ENCODE measurements at places on chromosomes 11 and 22.

DNA sequence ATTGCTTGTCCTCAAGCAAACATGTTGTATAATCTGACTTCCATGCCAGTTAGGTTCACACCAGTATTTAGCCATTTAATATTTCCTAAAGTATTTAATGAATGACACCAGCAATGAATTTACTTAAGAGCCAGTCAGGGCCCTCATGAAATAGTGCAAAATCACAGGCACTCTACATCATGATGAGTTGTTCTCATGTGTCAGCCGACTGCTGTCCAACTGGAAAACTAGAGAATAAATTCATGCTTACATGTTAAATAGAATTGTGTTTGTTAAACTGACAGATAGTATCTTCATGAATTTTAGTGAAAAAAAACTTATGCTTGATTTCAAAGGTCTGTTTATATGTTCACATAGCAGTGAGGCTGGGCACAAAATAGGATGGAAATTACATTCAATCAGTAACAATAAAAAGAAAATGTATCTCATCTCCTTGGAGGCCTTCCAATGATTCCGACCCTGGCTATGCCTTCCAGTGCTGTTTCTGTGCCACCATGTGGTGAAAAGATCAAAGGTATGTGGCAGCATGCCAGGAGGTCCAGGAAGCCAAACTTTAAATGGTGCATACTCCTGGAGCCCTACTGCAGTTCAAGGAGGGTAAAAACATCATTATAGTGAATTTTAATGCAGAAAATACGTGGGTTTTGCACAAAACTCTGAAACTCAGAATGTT is 45.2 kb downstream of the CTSC start:
- DNase-seq, result no peak

DNA sequence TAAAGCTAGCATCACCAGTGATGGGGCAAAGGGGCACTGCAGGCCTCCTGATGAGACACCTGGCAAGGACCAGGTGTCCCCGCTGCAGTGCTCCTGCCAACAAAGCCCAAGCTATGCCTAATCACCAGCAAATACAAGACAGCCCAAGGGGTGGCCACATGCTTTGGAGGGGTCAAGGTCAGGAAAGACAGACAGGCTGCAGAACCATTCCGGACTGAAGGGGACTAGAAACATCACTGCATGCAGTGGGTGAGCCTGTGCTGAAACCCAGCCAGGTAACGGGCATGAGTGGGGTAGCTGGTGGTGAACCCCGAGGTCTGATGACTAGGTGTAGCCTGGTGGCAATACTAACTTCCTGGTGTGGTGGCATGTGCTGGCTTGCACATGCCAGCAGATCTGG is 111.1 kb downstream of the MED15 start:
- no peak for DNase-seq

- no peak for DNase-seq
These were observed 849 bp upstream of the APOBEC3B start for GRCh38 chr22:38981005-38981991.

GRCh38 chr11:91528965-91529364 is 695.7 kb upstream of the FAT3 start:
- no peak for DNase-seq

- no peak for DNase-seq
These were observed 105.6 kb downstream of the RRAS2 start for GRCh38 chr11:14253421-14253820.

DNA sequence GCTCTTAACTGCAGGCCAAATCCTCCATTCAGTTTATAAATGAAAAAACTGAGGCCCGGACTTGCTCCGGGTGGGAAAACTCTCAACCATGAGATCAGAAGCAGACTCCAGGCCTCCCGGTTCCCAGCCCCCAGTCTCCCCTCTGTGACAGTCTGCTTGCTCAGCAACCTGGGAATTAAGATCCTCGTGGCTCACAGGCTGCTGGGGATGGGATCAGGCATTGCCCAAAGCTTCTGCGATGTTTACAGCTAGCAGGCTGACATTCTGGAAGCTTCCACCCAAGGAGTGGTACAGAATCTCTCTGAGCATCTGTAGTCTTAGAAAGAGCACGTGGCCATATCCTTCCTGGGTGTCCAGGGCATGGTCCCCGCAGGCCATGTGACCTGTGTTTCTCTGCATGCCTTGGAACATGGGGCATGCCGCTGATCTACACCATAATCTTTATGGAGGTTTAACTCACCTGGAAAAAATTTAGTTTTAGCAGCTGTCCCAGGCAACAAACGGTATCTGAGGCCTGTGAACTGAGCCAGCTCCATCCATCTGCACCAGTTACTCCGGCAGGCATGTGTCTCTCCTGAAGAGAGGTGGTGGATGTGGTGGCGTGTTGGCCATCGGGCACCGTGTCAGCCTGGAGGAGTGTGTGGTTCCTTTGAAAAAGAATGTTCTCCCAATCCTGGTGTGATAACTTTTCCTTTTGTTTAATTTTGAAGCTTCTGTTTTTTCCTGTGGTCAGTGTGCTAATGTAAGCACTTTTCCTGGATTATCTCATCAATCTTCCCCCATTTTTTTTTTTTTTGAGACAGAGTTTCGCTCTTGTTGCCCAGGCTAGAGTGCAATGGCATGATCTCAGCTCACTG is 7.9 kb downstream of the FBLN1 start:
- no peak for DNase-seq

GRCh38 chr11:76225122-76225611 is 18.9 kb upstream of the WNT11 start:
- DNase-seq, result no peak

GRCh38 chr11:76424891-76425290 is 19.9 kb upstream of the EMSY start:
- DNase-seq, result no peak

GRCh38 chr11:38411149-38411548 is 1813.1 kb upstream of the RAG2 start:
- no peak for DNase-seq

- DNase-seq, result no peak
These were observed 70.3 kb upstream of the WNT7B start for GRCh38 chr22:46047226-46047625.

GRCh38 chr11:108870373-108871020 is 205.6 kb downstream of the DDX10 start:
- DNase-seq, result no peak

- DNase-seq, result no peak
These were observed 99.5 kb downstream of the CASP12 start for GRCh38 chr11:104798789-104799188.

- no peak for DNase-seq
These were observed 20.0 kb upstream of the ZBTB16 start for GRCh38 chr11:114039551-114039950.

DNA sequence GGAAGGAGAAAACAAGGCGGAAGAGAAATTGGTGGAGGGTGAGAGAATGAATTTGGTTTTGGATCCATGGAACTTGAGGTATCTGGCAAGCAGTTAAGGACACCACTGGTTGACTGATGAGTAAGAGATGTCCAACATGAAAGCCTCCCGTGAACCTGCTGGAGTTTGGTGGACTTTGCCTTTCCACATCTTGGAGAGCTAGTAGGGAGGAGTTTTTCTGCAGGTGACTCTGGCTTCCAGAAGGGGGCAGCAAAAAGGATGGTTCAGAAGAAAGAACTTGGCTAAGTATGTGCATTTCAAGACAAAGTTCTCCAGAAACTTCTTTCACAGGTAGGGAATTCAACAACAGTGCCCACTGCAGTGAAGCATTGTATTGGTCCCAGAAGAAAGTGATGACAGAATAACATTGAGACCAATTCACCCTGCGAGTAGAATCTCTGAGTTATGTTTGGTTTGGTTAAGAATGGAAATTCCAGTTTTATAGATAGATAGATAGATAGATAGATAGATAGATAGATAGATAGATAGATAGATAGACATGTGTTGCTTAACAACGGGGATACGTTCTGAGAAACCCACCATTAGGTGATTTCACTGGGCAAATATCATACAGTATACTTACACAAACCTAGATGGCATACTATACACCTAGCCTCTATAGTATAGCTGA is 28.5 kb downstream of the DCDC1 start:
- peak; percentile 43 for DNase-seq

DNA sequence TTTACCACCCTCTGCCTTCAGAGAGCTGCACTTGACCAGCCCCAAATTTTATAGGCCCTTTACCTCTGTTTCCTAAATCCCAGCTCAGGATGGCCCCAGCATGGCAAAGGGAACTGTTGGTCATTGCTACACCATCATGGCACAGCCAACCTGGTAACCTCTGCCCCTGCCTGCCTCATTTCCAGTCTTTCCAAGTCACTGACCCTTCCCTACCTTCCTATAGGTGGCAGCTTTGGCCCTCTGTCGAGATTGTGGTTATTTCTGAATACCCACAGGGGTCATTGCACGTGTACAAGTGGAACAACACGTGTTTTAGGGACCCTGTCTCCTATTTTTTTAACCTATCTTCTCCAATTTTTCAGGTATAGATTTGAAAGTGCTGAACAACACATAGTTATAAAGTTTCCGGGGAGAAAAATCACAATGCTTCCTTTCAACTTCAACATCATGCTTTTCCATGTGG is 2.8 kb downstream of the GALNT18 start:
- peak; percentile 26 for DNase-seq

DNA sequence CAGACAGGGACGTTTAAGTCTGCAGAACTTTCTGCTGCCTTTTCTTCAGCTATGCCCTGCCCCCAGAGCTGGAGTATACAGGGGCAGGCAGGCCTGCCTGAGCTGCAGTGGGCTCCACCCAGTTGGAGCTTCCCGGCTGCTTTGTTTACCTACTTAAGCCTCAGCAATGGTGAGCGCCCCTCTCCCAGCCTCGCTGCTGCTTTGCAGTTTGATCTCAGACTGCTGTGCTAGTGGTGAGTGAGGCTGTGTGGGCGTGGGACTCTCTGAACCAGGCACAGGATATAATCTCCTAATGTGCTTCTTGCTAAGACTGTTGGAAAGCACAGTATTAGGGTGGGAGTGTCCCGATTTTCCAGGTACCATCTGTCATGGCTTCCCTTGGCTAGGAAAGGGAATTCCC is 38.5 kb downstream of the NELL1 start:
- DNase-seq, result no peak

DNA sequence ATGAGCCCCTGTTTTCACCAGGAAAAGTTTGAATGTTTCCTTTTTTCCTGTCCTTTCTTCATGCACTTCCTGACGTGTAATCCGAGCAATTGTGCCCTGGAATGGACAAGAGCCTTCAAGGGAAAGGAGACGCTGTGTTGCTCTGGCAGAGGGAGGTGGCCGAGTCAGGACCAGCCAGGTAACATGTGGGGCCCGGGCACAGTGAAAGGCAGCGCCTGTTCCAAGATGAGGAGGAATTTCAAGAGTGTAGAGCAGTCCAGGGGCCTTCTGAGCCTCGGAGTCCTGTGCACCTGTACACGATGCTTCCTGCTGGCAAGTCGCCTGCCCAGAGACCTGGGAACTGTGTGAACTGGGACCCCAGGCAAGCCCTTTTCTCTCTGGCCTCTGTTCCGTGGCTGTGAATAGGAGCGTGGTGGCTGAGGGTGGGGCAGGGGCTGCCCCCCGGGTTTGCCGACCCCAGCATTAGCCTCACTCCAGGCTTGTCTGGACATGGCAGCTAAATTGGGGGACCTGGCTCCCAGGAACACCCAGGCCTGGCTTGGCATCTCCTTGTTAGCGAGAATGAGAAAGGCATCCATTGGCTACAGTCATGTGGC is 92.0 kb downstream of the MYEOV start:
- DNase-seq, result no peak

- no peak for DNase-seq
These were observed 17.3 kb downstream of the PGM2L1 start for GRCh38 chr11:74380746-74381439.

GRCh38 chr11:67409781-67410368 is 5.6 kb upstream of the CARNS1 start:
- no peak for DNase-seq

GRCh38 chr22:32777987-32778386 is 23.5 kb upstream of the TIMP3 start:
- DNase-seq, result no peak

DNA sequence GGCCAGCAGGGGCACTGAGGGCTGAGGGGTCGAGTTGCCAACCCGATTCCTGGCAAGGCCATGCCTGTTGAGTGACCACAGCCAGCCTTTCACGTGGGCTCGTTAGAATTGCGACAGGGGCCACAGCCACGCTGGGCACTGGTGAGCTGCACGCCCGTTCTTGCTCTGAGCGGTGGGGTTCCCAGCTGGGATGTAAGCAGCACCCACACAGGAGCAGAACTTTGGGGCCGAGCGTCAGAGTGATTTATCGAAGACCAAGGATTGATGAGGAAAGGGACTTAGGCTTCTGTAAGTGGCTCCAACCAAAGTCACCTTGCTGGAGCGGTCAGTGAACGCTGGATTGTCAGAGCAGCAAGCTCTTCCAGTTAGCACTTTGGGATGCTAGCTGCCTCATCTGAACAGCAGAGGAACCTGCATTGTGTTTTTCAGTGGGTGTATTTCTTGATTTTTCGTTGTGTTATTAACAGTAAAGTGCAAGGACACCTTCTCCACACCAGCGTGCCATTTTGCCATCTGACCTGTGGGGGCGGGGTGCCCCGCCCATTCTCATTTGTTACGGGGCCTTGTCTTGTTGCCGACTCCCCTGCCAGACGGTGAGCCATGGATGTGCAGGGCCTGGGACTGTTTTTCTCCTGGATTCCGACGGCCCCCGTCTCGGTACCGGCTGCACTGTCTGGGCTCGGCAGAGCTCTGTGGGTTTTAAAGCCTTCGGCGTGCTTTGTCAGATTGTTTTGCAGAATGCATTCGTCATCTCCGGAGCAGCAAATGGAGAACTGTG is 202.5 kb downstream of the TBC1D22A start:
- no peak for DNase-seq

DNA sequence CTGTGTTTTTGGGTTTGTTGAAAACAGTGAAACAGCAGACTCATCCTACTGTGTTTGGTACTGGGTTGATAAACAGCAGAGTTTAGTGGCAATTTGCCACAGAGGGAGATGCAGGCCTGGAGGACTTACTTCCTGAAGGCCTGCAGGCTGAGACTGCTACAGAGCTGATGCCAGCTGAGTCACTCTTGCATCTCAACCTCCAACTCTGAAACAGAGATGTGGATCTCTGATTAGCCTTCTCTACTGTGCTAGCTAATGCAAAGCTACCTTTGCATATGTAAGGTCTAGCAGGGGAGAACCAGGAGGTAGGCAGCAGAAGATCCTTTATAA is 14.3 kb downstream of the ATP5MG start:
- DNase-seq, result no peak

DNA sequence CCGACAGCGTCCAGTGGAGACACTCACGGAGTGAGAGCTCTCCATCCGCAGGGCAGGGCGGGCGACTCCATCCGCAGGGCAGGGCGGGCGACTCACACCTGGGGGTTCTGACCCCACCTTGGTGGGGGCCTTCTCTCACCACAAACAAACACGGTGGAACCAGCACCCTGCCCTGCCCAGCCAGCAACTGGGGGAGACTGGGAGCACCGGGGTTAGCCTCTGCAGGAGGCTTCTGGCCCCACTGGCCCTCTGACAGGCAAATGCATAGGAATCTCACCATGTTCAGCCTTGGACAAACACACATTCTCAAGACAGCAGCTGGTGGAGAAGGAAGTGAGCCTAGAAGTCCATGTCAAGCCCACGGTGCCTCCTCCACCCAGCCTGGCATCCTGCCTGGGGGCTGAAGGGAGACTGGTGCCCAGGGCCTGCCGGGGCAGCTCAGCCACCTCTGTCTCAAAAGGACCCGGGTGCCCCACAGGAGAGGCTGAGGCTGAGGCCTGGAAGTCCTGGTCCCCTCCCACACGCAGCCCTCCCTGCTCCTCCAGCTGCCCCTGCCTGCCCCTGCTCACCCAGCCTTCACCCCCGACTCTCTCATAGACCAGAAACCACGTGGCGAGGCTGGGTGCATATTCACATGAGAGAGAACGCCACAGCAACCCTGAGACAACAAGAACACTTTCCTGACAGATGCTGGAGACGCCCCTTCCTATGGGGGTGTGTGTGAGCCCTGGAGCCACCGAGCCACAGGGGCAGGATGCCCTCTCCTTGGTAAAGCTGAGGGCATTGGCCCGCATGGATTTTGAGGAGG is 98.4 kb upstream of the B3GAT1 start:
- no peak for DNase-seq

GRCh38 chr22:22578702-22579424 is 19.8 kb upstream of the PRAME start:
- DNase-seq, result no peak
